ENCODE measurements at places on chromosomes 4 and X.

DNA sequence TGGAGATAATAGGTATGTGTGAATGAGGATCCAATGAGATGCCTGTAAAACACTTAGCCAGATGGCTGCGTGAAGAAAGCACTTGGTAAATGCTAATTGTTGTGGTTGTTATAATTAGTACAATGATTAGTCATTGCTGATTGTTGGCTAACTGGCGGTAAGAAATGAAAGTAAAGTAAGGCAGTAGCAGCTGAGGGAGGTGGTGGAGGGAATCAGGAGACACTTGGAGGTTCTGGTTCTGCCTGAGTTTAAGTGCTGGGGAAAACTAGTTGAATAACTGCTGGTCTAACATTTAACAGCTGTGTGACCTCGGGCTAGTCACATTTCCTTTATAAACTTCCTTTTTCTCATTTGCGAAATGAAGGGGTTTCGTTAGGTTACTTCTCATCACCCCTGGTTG lies 30.9 kb downstream of the CD38 start:
- DNase-seq, result no peak

GRCh38 chrX:3806630-3807029 lies 93.2 kb upstream of the PRKX start:
- DNase-seq, result no peak

GRCh38 chr4:24625091-24625490 lies 40.7 kb upstream of the DHX15 start:
- no peak for DNase-seq

GRCh38 chrX:6225911-6226595 lies 2.6 kb downstream of the NLGN4X start:
- DNase-seq, result peak; percentile 2

DNA sequence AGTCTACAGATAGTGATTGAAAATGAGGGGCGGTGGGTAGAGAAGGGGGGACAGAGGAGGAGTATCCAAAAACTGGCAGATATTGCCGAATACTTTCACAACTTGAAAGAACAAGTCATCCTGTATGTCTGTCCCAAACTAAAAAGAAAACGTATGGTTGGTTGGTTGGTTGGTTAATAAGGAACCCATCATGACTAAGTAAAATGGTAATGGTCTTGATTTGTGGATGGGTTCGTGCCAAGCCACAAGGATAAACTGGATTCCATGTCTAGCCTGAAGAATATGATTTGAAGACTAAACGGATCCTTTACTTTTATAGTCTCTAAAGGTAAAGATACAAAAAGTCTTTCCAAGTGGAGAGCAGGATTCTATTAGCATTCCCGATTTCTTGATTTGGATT lies 208.4 kb downstream of the DCLK2 start:
- no peak for DNase-seq

GRCh38 chr4:143405075-143405730 lies 68.5 kb downstream of the GAB1 start:
- DNase-seq, result no peak

DNA sequence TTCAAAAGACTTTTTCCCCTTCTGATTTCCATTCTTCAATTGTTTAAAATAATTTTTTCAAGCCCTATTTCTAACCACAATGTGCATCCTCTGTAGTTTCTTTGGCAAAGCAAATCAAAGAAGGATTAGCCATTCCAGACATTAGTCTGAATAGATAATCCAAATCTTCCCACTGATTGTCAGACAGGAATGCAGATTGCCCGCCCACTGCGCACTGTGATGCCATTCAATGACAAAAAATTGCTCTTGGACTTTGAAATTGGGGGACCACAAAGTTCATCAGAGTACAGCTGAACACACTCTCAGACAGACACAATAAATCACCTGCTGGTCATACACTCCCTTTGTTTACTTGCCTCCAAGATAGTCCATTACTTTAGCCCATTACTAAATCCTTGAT lies 216.5 kb upstream of the DKK2 start:
- no peak for DNase-seq
